ENCODE measurements at places on chromosomes 5 and 9. TPM values are rescaled to one million over a fixed set of nuclear protein-coding genes. Genes with fewer than 3 reads are reported as not detected.

DNA sequence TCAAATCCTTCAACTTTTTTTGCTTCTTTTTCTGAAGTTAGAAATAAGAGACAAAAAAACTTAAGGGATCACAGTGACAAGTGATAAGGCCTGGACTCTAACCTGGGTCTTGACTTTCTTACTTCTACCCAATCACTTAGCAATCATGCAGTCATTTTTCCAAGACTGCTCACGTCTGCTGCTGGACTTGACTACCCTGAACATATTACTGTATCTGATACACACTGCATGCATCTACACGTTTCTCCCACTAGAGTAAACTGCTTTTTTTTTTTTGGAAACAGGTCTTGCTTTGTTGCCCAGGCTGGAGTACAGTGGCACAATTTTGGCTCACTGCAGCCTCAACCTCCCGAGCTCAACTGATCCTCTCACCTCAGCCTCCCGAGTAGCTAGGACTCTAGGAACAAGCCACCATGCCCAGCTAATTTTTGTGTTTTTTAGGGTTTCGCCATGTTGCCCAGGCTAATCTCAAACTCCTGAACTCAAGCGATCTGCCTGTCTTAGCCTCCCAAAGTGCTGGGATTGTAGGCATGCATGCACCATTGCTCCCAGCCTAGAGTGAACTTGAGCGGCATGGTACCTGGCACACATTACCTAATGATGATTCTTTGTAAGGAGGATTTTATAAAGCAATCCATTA is 7.4 kb downstream of the PLIN2 start:
- no peak for DNase-seq

Gene ZDHHC11
- 13.7 TPM for polyA plus RNA-seq

GRCh38 chr9:2337131-2337530 is 284.5 kb upstream of the VLDLR start:
- DNase-seq = no peak

GRCh38 chr9:38008168-38009034 is 60.6 kb downstream of the SHB start:
- DNase-seq = peak; percentile 91

DNA sequence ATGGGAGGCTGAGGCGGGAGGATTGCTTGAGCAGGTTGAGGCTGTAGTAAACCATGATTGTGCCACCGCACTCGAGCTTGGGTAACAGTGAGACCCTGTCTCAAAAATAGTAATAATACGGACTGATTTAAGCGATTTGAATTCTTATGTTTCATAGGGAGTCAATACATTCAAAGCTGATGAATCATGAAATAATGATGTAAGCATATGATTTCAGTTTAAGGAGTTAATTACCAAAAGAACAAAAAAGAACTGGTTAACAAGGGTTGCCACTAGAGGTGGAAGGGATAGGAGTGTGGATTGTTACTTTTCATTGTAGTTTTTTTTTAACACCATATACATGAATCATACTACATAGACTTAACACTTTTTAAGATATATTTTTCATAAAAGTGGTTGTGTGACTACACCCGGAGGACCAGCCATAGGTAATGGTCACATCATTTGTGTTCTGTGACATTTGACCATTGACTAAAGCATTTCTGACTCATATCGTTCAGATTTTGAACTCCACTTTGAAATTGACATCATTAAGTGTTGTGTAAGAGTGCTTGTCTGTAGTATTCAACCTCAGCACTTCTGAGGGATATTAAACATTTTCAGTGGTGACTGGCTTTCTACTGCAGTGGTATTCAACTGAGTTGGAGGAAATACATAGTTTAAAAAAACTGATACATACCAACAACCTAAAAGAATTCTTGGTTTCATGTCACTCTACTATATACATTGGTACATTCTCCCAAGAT is 7.0 kb downstream of the TRMT10B start:
- DNase-seq = no peak

GRCh38 chr5:72662305-72662704 is 154.2 kb upstream of the TNPO1 start:
- no peak for DNase-seq

- peak; percentile 82 for DNase-seq
Observed at GRCh38 chr9:25964239-25964638, 286.0 kb upstream of the TUSC1 start.

- DNase-seq = no peak
Observed at GRCh38 chr5:5649641-5650040, 227.2 kb downstream of the ICE1 start.

GRCh38 chr5:151076616-151077015 is 4.2 kb downstream of the TNIP1 start:
- DNase-seq = no peak

DNA sequence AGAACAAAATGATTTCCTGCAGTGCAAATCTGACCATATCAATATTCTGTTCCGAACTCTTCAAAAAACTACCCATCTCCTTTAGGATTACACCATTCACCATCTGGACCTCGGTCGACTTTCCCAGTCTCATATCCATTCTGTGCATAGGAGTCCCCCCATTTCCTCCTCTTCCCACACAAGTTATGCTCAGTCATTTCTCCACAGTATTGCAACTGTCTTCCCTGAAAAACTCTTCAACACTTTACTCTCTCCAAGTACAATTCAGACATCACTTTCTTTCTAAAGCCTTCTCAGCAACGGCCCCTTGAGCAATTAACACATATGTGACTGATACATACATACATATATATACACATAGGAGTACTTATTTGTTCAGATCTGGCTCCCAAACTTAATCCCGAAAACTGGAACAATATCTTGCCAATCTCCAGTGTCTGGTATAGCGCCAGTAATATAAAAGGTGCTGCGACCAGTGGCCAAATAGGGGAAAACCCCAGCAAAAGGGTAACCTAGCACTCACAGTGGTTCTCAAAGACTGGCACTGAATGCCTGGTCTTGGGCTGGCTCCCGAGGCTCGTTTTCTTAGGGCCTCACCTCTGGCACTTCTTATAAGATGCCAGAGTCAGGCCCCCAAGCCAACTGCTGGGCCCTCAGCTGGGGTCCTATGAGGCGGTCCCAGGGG is 629 bp downstream of the ZBTB26 start:
- no peak for DNase-seq

Data from A549 (cell line).